ENCODE measurements at places on chromosomes 4 and X. TPM values are rescaled to one million over a fixed set of nuclear protein-coding genes. Genes with fewer than 3 reads are reported as not detected.

Gene BRS3
- not detected for total RNA-seq

Gene COMMD8
- total RNA-seq = 49.6 TPM

Gene HEPH
- not detected for total RNA-seq

Gene SYTL4
- 9.1 TPM for total RNA-seq

Gene ADGRG2
- total RNA-seq = not detected

Gene STS
- 3.2 TPM for total RNA-seq

Gene PAGE5
- total RNA-seq = not detected

Measured in M059J (cell line).